HCT116 (cell line): ENCODE measurements at places on chromosomes 7 and 10.
A peak's percentile ranks its signal among the peaks of the same experiment; 100 is the strongest.

DNA sequence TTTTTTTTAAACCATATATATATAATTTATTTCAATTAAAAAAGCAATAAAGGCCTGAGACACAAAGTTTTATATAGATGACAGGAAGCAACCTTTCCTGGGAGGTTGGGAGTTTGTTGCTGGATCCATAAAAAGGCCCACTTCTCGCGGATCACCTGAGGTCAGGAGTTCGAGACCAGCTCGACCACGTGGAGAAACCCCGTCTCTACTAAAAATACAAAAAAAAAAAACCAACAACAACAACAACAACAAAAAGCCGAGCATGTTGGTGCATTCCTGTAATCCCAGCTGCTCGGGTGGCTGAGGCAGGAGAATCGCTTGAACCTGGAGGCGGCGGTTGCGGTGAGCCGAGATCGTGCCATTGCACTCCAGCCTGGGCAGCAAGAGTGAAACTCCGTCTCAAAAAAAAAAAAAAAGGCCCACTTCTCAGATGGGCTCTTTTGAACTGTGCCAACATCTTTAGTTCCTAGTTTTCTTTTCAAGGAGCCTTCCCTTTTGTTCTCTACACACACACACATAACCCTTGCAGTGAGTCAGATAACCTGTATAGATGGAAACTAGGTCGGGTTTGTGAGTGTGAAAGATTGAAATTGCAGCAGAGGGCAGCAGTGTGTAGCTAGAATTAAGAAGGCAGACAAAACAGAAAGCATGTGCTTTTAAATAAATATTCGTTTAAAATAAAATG is 1.2 kb upstream of the SMNDC1 start:
- DNase-seq: peak; percentile 84

DNA sequence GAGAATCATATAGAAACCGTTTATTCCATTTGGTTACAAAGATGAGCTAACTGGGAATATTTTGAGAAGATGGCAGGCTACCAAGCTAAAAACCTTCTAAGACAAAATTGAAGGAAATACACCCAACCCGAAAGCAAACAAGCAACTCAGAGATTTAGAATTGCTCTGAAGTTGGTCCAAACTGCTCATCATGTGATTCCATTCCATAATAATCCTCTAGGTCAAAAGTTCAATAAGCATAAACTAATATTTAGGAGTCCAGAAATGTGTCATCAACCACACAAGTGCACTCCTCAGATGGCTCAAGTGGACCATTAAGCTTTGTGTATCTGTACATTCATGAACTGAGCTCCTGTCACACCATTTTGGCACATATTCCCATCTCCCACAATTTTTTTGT is 28.7 kb downstream of the DGKI start:
- no peak for DNase-seq

GRCh38 chr10:100980311-100980710 is 7.0 kb downstream of the MRPL43 start:
- DNase-seq: no peak

- DNase-seq: peak; percentile 44
Observed at GRCh38 chr7:16345979-16346958, 75.1 kb downstream of the CRPPA start.

- DNase-seq: no peak
Observed at GRCh38 chr10:71131508-71132088, 80.8 kb upstream of the UNC5B start.

DNA sequence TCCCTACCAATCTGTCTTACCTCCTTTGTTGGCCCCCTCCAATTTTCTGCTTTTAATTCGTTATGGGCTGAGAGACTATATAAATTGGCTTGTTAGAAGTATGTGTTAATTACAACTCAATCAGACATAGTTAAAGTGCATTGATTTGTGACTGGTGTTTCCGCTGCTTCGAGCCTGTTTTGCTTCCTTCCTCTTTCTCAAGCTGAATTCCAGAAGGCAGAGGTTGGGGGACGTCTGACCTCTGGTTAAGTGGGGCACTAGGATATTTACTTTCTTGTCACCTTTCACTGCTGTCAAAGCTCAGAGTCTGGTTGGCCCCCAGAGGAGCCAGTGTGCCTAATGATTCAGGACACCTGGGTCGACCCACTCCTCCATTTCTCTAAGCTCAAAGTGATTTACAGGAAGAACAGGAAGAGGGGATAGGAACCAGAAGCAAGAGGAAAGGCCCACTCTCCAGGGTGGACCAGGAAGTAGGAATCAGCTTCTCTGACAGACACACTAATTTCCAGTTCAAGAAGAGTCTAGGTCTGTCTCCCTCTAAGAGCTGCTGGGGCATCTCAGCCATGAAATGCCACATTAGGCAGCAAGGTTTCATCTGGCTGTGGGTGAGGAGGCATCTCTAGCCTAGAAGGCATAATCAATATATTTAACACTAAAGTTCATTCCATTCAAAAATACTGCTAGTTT is 397.2 kb upstream of the NPVF start:
- no peak for DNase-seq

DNA sequence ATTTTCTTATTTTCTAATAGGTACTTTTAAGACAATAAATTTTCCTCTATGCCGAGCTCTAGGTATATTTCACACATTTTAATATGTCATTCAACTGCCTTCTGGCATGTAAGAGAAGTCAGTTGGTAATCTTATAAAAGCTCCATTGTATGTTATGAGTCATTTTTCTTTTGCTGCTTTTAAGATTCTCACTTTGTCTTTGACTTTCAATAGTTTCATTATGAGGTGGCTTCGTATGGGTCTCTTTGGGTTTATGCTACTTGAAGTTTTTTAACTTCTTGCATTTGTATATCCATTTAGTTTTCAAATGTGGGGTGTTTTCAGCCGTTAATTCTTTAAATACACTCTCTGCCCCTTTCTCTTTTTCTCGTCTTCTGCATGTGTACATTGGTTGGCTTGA is 80.5 kb downstream of the ABCA13 start:
- no peak for DNase-seq

- DNase-seq: no peak
Observed at GRCh38 chr10:116146372-116147140, 126.5 kb downstream of the GFRA1 start.

GRCh38 chr7:152006336-152006735 is 19.1 kb upstream of the GALNT11 start:
- no peak for DNase-seq

DNA sequence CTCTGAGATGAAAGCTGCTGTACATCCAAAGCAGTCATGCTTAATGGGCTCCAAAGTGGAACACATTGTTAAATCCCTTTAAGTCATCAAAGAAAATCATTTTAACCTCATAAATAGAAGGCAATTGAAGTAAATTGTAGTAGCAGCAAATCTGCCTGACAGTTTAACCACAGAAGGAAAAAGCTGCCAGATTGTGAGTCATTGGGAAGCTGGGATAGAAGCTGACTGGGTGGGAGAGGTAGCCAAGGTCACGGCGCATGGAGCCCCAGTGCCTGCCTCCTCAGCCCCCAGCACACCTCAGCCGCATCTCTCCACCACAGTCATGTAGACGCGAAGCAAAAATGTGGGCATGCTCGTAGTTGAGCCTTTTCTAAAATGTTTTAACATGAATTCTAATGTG is 44.0 kb downstream of the TARP start:
- no peak for DNase-seq

GRCh38 chr10:22643775-22644174 is 70.6 kb downstream of the PIP4K2A start:
- DNase-seq: no peak

DNA sequence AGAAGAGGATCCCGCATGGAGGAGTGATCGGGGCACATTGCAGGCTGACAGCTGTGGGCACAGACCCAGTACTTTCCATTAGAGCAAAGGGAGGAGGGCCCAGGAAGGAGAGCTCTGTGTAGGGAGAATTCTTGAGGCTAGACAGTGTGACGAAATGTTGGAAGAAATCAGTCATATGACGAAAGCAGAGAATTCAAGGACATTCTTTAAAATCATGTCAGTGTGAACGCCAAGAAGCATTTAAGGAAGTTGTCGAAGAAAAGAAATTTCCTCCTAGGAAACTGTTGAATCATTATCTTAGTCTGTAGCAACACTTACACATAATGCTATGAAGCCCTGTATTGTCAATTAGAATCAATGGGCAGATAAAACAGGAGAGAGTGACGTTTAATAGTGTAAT is 191.3 kb upstream of the ADARB2 start:
- no peak for DNase-seq

DNA sequence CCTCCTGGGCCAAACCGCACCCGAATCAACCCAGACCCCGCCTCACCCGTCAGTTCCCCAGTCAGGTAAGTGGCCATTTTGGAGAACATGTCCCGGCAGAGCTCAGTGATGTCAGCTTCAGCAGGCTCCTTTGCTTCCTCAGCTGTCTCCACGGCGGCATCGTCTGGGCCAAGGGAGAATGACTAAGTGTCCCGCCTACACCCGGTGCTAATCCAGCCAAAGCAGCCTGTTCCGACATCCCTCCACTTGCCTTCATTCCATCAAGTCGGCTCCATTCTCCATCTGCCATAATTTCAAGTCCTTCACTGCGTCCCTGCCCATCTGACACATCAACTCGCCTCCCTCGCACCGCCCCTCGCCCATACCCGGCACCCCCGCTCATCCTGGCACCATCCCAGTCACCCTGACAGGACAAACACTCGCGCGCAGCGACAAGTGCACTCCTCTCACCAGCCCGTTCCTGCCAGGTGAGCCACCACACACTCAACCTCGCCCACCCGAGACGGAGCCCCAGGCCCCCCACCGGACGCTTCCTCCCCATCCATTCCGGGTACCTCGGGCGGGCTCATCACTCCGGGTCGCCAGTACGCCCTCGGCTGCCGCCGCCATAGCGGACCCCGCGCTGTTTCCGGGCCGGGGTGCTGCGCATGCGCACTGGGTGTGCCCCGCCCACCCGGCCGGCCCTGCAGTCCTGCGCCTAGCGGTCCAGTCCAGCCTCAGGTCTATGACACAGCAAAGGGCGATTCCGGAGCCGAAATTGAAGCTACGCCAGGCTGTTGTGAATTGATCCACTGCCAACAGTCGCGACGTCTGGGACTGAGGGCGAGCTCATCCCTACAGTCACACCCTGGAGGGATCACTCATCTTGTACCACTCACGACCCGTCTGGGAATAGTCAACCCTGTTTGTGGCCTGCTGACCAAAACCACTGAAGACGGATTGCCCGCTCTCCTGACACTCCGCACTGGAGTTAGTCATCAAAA is at the start of gene BLOC1S2:
TSS of gene BLOC1S2 (minus strand) at position 630 of the 983 bp plus-strand sequence. CDS start at position 609, 21 bp downstream.
- peak; percentile 75 for DNase-seq

- no peak for DNase-seq
Observed at GRCh38 chr10:30931094-30931493, 100.6 kb downstream of the ZNF438 start.

DNA sequence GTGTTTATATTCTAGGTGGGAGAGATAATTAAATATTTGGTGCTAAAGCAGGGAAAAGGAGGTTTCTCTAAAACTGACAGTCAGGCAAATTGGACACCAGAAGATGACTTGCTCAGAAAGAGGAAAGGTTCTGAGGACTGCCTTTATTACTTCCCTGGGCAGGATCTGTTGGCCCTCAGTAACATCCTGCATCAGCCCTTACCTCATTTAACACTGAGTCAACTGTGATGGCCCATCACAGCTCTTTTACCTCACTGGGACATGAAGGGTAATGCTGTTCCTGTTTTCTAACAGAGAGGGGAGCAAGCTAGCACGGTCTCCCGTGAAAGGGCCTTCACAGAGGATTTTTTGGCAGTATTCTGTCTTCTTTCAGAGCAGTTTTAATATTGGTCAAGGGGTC is 12.0 kb downstream of the PPP1R17 start:
- DNase-seq: no peak

GRCh38 chr7:66964411-66964810 is 31.0 kb downstream of the SBDS start:
- no peak for DNase-seq

GRCh38 chr7:135960709-135961451 is 16.3 kb downstream of the MTPN start:
- no peak for DNase-seq
